CD4-positive, alpha-beta T cell treated with Interferon alpha-2 for 1 hour (primary cell): ENCODE measurements at places on chromosomes 2 and 18.

- no peak for DNase-seq
Observed at GRCh38 chr2:165778653-165779451, 15.2 kb downstream of the GALNT3 start.

DNA sequence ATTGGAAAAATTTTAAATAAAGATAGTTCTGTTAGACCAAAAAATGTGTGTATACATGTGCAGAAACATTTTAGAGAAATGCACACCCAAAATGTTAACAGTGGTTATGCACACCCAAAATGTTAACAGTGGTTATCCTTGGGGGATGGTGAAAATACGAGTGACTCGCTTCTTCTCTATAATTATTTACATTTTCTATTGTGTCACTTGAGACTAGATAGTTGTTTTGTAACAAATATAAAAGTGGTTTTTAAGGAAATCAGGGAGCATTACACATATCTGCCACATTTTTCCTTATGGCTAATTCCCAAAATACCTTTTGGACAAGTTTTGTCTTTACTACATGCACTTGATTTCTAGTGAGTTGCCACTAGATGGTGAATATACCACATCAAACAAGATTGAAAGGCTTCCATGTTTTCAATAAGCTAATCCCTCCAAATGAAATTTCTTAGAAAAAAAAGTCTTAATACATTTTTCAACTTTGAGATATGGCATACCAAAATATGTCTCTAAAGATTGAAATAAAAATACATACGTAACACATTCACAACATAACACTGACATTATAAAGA lies 9.0 kb upstream of the HIBCH start:
- DNase-seq = no peak

- DNase-seq = no peak
Observed at GRCh38 chr2:189868896-189869295, 84.6 kb downstream of the PMS1 start.

DNA sequence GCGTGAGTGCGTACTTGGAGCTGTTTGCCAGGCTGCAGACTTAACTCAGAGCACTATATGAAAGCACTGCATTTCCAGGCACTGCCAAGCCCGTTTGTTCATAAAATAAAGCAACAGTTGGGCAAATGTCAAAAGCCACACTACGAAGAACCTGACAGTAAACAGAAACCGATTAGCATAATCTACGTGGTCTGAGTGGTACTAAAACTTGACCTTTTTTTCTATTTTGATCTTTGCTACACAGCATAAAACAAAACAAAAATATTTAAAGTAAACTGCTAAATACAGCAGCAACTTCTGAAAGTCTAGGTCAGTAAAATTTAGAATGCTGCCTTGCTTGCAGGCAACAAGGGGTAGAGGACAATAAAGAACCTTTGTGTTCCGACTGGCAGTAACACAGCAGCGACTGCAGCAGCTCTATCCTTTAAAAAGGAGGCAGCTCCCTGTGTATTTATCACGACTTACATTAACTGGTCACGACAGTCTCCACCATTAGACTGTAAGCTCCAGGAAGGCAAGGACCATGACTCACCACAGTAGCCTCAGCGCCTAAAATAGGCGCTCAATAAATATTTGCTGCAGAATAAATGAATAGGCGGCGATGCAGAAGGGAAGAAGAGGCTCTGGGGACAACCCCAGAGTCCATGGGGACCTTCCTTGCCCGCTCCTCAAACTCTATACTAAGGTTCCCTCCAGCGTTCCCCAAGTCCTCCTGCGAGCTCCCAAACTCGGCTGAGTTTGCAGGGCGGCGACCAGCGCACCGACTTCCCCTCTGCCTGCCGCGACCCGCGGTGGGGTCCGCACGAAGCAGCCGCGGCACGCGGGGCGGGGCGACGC lies 902 bp downstream of the SS18 start:
- peak; percentile 36 for DNase-seq

GRCh38 chr2:74873012-74873665 lies 39.2 kb downstream of the HK2 start:
- DNase-seq = no peak

GRCh38 chr2:41836948-41837347 lies 210.9 kb upstream of the PKDCC start:
- peak; percentile 31 for DNase-seq

DNA sequence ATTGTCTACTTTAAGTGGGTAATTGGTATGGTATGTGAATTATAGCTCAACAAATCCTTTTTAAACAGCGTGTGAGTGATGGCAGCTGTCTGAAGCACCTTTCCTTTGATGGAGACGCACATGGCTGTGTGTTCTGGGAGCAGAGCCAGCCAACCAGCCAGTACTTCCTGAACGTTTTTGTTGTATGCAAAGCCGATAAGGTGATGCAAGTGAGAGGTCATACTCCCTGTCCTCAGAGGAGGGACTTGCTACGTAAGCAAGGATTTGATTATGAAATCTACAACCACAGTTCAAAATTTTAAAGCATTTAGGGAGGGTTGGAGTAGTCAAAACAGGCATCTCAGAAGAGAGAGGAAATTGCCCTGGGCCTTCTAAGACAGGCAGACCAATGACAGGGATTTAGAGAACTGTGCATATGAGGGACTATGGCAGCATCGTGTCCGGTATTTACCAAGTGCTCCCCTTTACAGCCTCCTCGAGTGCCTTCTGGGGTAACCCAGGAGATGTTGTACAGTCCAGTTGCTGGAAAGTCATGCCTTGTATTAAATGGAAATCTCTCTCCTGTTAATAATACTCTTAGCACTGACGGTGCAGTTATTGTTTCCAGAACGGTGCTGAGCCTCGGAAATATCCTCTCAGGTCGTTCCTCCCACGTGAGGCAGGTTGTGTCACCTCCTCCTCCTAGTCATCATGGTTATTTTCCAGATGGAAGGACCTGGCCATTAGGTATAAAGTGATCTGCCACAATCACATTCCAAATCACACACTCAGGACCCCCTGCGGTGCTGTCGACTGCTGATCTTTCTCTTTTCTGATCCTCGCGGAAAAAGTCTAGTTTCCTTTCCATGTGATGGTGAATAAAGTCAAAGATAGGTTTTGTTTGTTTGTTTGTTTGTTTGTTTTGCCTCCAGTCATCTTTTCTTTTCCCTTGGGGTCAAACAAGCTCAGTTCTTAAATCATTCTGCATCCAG lies 28.4 kb downstream of the ARHGEF4 start:
- no peak for DNase-seq

DNA sequence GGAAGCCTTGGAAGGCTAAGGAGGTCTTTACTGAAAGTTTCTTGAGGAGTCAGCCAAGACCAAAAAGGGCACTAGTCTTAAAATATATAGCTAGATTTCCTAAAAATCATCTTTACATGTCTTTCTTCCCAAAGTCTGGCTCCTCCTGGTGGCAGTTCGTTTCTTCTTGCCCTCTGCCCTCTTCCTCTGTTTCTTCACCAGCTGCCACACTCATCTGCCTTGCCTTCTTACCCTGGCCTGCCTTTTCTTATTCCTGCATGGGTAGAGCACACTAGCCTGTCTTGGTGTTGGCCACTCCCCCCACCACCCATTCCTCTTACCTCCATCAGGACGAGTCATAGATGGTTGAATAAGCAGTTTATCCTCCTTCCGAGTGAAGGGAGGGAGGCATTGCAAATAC lies 129.8 kb downstream of the RAPGEF4 start:
- DNase-seq = no peak

GRCh38 chr2:154978710-154979109 lies 280.2 kb downstream of the KCNJ3 start:
- DNase-seq = no peak

GRCh38 chr2:238235331-238235732 lies 4.5 kb downstream of the HES6 start:
- peak; percentile 22 for DNase-seq

GRCh38 chr2:65142515-65142914 lies 12.6 kb upstream of the RAB1A start:
- no peak for DNase-seq
